ENCODE measurements at places on chromosomes 5 and 9.

DNA sequence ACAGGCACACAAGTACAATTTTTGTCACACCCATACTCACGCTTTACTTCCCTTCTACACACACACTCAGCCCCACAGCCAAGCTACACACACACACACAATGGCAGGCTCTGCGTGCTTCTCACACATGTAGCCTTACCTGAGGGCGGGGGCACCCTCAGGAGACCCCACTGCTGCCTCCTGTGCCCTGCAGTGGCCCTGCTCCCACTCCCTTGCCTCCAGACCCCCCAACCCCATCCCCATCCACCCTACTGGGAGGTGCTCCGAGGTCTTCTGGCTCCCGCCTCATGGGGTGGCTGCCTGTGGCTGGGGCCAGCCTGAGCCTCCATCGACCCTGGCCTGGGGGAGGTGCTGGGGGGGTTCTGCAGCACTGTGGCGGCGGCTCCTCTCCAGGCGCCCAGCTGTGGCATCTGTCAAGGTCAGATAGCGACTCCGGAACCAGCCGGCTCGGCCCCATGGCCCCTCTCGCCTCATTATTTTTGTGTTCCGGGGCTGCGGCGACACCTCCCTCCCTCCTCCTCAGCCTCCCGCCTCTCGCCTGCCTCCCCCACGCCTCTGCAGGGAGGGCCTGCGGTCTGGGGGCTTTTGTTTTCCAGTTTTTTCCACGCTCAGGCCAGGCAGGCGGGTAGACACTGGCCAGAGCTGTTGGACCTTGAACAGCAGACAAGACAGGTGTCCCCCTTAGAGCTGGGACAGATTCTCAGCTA is 21.7 kb downstream of the CXXC5 start:
- DNase-seq = peak; percentile 77

GRCh38 chr9:70257502-70257901 is 1.3 kb upstream of the SMC5 start:
- DNase-seq = no peak

DNA sequence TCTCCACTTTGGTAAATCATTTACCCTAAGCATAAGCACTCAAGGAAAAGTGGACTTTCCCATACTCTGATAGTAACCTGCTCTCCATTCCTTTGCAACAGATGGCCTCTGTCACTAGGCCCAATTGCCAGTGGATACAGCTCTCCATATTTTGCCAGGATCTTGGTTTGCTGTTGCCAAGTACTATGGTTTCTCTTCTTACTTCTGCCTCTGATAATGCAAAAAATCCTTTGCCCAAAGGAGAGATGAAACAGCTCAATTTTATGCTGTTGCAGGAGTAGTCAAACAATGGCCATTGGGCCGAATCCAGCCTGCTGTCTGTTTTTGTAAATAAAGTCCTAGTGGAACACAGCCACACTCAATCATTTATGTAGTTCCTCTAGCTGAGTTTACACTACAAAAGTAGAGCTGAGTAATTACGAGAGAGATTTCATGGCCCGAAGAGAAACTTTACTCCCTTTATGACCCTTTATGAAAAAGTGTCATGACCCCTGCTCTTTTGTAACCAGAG is 92.5 kb downstream of the HTR4 start:
- no peak for DNase-seq

DNA sequence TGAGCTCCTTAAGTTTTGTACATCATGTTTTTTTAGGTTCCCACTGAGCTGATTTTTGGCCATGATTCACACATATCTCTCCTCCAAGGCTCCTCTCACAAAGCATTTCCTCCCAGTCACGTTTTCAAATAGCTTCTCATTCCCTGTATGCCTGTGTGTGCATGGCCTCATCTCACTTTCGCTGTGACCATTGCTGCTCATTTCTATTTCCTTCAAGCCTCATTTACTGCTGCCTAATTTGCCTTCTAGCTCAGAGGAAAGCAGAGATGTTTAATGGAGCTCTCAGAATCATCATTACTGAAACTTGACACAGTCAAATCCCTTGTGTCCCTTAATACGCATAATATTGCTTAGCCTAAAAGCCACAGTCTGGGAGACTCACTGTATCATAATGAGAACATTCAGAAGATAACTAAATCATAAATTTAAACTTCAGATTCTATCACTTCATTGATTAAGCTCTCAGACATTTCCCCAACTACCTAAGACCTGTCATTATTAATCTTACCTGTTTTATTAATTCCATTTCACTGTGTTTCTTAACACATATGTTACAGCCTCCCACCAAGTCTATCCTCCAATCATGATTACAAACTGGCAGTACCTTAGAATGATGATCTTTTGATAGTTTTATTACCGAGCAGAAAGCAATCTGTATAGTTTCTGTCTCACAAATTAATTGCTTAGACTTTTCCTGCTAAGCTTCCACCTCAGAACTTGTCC is 278.3 kb upstream of the PTGER4 start:
- no peak for DNase-seq

DNA sequence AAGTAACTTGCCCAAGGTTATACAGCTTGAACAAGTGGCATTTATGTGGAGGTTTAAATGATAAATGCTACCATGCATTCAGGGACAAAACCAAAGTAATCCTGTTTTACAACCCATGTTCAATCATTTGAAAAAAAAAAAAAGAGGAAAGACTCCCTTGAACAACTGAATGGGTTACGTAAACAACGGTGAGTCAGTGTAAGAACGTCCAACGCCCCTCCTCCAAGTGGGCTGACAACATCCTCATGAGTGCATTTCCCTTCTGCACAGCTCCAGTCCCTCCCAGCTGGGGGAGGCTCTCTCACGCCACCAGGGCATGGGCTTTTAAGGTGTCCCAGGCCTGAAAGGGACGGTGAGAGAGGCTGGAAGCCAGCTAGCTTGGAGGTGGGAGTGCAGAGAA is 90.0 kb downstream of the PRRT1B start:
- DNase-seq = no peak

DNA sequence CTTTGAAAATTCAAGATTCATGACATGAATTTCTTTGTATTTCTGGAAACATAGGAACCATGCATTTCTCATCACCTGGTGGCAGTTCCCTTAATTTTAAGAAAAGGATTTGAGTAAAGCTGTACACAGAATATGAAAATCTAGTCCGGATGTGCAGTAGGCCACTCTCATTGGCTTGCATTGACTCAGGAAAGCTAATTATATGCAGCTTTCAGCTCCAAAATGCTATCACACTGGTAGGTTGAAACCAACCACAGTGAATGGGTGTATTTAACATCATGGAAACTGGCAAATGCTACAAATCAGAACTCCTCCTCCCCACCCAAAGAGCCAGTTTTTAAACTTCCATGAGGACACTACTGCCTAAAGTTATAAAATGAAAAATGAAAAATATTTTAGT is 161.6 kb upstream of the FBXL17 start:
- no peak for DNase-seq

GRCh38 chr9:110750272-110750671 is 81.7 kb downstream of the MUSK start:
- DNase-seq = no peak

DNA sequence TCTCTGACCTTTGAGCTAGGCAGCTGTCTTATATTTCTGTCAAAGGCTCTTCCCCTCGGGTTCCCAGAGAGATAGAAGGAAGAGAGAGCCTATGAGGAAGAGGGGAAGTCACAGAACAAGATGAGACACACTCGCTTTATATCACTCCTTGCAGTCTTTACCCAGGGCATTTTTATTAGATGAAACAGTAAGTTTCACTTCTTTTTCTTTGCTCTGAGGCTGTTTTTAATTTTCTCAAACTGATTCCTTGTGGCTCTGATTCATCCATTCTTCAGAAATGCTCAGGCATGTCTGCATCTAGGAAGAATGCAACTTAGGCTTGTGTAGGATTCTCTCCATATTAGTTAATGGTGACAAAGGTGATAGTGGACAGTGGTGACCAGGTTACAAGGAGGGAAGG is 132.9 kb upstream of the CHD1 start:
- no peak for DNase-seq

- DNase-seq = no peak
Measured at GRCh38 chr5:139971202-139971725, 71.8 kb downstream of the NRG2 start.

DNA sequence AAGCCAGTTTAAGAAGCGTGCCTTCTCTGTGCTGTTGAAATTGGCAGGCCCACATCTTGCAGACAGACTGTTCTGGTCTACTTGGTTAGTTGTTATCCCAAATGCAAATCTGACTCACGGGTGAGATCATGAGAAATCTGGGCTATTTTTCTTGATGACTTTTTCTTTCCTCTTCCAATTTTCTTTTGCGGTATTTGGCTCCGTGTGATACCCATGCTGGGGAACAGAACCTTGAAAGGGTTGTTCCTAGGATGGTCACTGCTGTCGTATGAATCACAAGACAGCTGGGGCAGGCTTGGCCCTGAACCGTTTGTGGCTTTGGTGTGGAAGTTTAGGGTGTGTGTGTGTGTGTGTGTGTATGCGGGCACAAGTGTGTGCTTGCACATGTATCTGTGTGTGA is 24.6 kb downstream of the PDZD2 start:
- DNase-seq = no peak

- DNase-seq = no peak
Measured at GRCh38 chr9:1170918-1171317, 120.8 kb downstream of the DMRT2 start.

DNA sequence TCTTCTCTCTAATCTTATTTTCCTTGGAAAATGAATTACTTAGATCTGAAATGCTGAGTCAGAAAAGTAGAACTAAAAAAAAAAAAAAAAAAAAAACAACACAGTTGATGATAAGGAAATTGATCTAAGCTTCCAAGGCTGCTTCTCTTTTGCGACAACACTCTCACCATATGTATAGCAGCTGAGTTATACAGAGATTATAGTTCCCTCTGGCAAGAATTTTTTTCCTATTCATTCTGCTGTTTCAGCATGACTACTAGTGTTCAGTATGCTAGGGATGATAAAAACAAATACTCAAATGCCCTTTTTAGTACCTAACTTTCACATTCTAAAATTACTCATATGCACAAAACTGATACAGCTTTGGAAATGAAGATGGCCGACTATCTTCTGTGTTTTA is 267.3 kb downstream of the MLLT3 start:
- no peak for DNase-seq

GRCh38 chr9:89278997-89279739 is 31.8 kb upstream of the CKS2 start:
- DNase-seq = no peak

DNA sequence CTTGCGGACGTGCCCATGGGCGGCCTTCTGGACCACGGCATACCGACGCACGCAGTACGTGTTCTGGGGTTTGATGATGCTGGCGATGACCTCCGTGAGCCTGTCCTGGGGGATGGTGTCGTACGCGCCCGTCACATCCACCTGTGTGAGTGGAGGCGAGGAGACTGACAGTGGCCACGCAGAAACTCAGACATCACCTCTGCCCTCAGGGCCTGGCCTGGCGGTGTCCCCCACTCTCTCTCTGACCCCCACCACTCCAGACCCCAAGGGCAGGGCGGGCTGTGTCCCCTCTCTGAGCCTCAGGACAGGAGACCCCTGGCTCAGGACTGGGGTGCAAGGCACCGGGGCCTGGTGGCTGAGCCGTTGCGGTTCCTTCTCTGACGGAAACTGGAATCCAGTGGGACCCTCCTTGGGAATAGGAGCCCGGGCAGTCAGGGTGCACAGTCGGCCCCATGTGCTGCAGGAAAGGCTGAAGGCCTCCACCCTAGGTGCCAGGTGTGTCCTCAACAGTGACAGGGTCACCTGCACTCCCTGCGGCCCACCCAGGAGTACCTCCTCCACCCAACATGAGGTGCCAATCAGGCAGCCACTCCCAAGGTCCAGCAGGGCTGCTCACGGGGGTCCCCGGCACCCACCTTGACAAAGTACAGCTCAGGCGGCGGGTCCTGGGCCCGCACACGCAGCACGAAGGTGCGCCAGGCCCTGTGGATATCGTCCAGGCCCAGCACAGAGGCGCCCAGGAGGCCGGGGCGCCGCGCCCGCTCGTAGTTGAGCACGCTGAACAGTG is 16.0 kb downstream of the TERT start:
- DNase-seq = no peak
